Gastrocnemius medialis (tissue), 4 donors: ENCODE measurements at places on chromosomes 7 and 10. TPM values are rescaled to one million over a fixed set of nuclear protein-coding genes. Genes with fewer than 3 reads are reported as not detected.

The CRYGN gene
- not detected for total RNA-seq

The HOXA5 gene
- total RNA-seq, result 2.7 TPM

The PHYHIPL gene
- not detected for total RNA-seq

- no peak overlapping the region for H3K4me3 ChIP-seq
- H3K4me1 ChIP-seq, result no peaks in the 10 kb centered on the region
- no peak for DNase-seq
- no peaks in the 10 kb centered on the region for H3K36me3 ChIP-seq
- no peaks in the 10 kb centered on the region for H3K27me3 ChIP-seq
- no peak overlapping the region for H3K27ac ChIP-seq
Measured at GRCh38 chr7:22140578-22140977, 194.9 kb upstream of the CDCA7L start.

DNA sequence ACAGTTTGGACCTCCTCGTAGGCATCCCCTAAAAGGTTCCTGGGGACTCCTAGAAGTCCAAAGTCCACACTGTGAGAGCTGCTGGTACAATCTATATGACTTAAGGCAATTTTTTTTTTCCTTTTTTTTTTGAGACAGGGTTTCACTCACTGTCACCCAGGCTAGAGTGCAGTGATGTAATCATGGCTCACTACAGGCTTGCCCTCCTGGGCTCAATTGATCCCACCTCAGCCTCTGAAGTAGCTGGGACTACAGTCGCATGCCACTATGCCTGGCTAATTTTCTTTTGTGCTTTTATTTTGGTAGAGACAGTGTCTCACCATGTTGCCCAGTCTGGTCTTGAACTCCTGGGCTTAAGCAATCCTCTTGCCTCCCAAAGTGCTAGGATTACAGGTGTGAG lies 4.6 kb upstream of the SPOCK2 start:
- H3K4me3 ChIP-seq, result no peak overlapping the region
- peaks cover 25% of the 10 kb centered on the region for H3K27me3 ChIP-seq
- no peaks in the 10 kb centered on the region for H3K36me3 ChIP-seq
- no peak overlapping the region for H3K27ac ChIP-seq
- peaks cover 16% of the 10 kb centered on the region for H3K4me1 ChIP-seq

DNA sequence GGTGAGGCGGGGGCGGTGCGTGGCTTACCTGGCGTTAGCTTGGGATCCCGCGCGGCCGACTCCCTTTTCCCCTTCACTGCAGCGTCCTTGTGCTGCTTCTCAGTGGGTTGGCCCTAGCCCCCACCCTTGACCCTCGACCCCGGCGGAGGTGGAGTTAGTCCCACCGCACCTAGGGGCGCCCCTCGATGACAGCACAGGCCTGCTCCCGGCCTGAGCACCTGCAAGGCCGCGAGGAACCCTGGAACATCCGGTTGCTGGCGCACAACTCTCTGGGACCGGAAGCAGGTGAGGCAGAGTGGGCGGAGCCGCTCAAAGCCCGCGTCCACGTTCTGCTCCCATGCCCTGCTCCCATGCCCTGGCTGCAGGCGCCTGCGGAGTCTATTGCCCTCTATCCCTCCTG lies 266.9 kb downstream of the USP6NL start:
- no peaks in the 10 kb centered on the region for H3K36me3 ChIP-seq
- H3K27ac ChIP-seq, result no peak overlapping the region
- no peaks in the 10 kb centered on the region for H3K27me3 ChIP-seq
- DNase-seq, result no peak

- H3K27ac ChIP-seq, result peak overlapping the region; percentile 41
- H3K36me3 ChIP-seq, result peaks cover 5% of the 10 kb centered on the region
- peaks cover 28% of the 10 kb centered on the region for H3K4me1 ChIP-seq
- no peak for DNase-seq
- no peak overlapping the region for H3K4me3 ChIP-seq
Measured at GRCh38 chr7:98249106-98249505, 2.9 kb downstream of the TECPR1 start.

DNA sequence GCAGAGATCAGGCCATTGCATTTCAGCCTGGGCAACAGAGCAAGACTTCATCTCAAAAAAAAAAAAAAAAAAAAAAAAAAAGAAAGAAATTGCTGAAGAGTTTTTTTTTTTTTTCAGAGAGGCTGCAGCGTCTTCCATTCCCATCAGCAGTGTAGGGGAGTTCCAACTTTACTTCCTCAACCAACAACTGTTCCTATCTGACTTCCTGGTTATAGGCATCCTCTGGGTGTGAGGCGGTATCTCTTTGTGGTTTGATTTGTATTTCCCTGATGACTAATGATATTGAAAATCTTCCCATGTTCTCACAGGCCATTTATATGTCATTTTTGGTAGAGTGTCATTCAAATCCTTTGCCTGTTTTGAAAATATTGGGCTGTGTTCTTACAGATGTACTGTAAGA lies 40.2 kb downstream of the PRTFDC1 start:
- H3K4me3 ChIP-seq, result no peak overlapping the region
- no peaks in the 10 kb centered on the region for H3K27me3 ChIP-seq
- no peaks in the 10 kb centered on the region for H3K4me1 ChIP-seq
- no peaks in the 10 kb centered on the region for H3K36me3 ChIP-seq
- no peak for DNase-seq

DNA sequence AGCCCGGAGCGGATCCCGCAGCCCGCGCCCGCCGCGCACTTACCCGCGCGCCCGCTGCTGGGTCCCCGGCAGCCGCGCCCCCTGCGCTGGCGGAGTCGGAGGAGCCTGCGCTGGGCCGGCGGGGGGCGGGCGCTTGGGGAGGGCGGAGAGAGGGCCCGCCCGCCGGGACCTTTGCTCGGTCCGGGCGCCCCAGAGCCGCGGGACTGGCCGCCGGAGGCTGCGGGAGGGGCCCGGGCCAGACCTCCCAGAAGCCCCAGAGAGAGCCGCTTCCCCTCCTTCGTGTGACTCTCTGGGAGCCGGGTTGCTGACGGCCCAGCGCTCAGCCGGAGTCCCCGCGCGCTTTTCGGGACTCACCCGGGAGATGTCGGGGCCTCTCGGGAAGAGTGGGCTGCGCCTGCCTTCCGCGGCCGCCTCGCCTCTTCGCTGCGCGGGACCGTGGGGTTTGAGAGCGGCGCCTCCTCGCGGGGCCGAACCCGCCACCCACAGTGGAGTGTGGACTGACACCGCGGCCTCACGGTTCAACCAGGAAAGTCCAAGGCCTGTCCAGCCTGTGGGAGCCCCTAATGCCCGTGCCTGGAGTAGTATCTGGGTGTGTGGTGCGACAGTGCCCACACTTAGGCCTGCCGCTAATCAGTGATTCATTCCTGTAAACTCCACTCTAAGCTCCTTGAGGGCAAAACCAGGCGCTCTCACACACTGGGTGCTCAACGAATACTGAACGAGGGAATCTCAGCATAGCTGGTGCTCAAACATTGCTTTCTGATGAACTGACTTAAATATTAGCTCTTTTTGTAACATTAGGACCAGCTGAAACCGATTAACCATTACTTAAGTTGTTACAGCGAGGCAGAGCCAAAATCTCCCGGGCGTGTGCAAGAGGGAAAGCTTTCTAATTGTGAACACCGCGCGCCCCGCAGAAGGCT lies at the start of gene GSDME:
Gene GSDME, minus strand, starts transcription at position 112 of the 923 bp plus-strand sequence. CDS start 7,690 bp downstream, outside the sequence.
- no peaks in the 10 kb centered on the region for H3K27me3 ChIP-seq
- peak within 1 kb of the TSS; percentile 74 for H3K4me3 ChIP-seq
- H3K4me1 ChIP-seq, result peaks cover 18% of the 10 kb centered on the region
- H3K27ac ChIP-seq, result peak within 1 kb of the TSS; percentile 94
- H3K36me3 ChIP-seq, result no peaks in the 10 kb centered on the region
